RPMI7951 (cell line): ENCODE measurements at places on chromosomes 11 and 22. TPM values are rescaled to one million over a fixed set of nuclear protein-coding genes. Genes with fewer than 3 reads are reported as not detected.

CST6 gene
- total RNA-seq = 0.60 and 1.5 TPM in 2 replicates

PACSIN3 gene
- total RNA-seq = 19.8 and 22.7 TPM in 2 replicates

MGAT3 gene
- not detected in 2 replicates for total RNA-seq

VWA5A gene
- total RNA-seq = 0.39 and 1.8 TPM in 2 replicates
